SW480 (cell line): ENCODE measurements at places on chromosomes 7 and 10.
A peak's percentile ranks its signal among the peaks of the same experiment; 100 is the strongest.

GRCh38 chr10:89069589-89069988, 79.0 kb downstream of the FAS start:
- DNase-seq, result no peak

DNA sequence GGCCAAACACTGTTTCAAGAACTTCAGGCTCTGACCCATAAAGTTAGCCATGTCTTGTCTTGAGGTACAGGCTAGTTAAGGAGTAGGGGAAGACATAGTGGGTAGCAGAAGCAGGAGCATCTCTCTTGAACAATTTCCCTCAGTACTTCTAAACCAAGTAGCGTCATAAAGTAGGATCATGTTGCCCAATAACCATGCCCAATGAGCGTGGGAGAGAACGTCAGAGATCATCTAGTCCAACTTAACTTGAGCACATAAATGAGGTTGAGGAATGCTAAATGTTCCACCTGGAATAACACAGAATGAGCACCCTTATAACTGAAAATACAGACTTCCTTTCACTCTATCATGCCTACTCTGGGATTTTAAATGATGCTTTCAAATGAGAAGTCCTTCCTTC, 134.9 kb downstream of the AOAH start:
- DNase-seq, result no peak

DNA sequence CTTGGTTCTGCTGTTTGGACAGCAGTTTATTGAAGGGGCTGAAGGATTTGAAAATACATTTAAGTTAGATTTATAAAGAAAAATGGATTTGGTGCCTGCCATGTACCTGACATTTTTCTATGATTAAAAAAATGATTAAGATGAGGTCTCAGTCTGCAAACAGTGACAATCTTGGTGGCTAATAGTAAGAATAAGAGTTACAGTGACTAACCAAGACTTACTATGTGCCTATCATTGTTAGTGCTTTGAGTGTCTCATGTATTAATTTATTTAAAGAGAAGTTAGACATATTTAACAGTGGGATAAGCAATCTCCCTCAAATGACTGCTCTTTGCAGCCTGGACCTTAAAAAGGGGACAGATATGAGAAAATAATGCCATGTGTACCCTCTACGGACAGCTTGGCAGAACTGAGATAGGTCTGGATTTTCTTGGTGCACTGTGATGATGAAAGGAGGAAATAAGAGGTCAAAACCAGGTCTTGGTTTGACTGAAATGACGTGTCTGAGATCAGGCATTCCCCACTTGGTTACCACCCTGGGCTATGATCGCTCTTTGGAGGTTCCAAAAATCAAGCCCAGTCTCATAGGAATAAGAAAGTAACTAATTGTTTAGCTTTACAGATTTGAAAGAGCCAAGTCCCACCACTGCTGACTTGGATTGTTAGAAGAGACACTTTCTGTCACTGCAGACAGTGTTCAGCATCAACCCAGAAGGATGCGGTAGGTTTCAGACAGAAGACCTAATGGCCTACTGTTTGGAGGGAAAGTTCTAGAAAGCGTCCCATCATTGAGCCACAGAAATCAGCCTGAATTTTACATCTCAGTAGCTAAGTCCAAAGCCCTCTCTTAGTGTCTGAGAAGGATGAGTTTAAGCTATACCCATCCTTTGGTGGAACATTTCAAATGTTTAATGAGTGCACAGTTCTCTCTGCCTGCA, 2.1 kb downstream of the CASP7 start:
- DNase-seq, result no peak

- DNase-seq, result no peak
Measured at GRCh38 chr7:97555857-97556421, 175.9 kb upstream of the TAC1 start.

DNA sequence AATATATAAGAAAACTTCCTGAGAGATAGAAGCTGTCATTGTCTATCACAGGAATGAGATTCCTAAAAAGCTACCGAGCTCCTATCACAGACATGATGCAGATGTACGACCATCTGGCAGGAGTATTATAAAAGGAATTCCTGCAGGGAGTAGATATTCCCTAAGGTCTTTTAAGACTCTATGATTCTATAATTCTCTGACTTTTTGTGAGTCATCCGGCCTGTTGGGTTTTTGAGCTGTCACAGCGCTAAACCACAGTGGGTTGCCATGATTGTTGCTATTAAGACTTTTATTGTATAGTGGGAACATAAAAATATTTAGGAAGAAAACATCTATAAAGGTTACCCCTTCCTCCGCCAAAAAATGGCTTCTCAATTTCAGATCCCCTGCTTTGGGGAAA, 223.4 kb downstream of the BMPER start:
- DNase-seq, result no peak

- no peak for DNase-seq
Measured at GRCh38 chr7:105413887-105414437, 25.2 kb upstream of the SRPK2 start.

DNA sequence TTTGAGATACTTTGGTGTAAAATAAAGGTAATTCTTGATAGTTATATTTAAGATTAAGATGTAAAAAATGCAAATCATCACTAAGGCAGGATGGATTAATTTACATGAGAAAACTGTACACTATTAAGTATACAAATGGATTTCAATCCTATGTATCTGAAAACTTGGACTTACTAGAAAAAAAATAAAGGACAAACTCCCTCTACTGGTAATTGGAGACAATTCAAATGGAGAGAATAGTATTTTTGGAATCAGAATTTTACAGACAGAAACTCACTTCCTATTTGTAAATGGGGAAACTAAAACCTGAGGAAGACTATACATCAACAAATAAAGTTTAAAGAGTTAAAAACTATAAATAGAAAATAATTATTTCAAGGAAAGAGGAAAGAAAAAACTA, 62.6 kb downstream of the CUL2 start:
- peak; percentile 10 for DNase-seq

DNA sequence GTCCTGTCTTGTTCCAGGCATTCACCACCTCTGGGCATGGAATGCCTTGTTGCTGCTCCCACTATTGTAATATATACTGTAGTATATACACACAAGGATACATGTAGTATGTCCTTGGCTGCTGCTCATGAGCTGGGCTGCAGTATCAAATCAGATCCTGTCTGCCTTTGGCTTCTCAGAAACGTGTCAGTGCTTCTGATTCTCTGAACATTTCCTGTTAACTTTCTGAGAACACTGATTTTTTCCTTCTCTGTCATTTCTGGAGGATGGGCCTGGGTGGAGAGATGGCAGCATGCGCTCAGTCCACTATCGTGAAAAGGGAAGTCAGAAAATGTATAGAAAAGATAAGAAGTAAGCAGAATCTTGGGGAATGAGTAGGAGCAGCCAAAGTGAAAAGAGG, 12.2 kb downstream of the SFTPA2 start:
- no peak for DNase-seq

- no peak for DNase-seq
Measured at GRCh38 chr7:132476541-132476940, 99.7 kb downstream of the PLXNA4 start.

- no peak for DNase-seq
Measured at GRCh38 chr7:157805713-157806112, 468.9 kb downstream of the DNAJB6 start.

GRCh38 chr7:123649964-123650363, 5.7 kb upstream of the LMOD2 start:
- DNase-seq, result peak; percentile 23

- no peak for DNase-seq
Measured at GRCh38 chr7:39686261-39686924, 63.0 kb downstream of the RALA start.

GRCh38 chr10:109969760-109970346, 37.9 kb upstream of the ADD3 start:
- DNase-seq, result no peak

DNA sequence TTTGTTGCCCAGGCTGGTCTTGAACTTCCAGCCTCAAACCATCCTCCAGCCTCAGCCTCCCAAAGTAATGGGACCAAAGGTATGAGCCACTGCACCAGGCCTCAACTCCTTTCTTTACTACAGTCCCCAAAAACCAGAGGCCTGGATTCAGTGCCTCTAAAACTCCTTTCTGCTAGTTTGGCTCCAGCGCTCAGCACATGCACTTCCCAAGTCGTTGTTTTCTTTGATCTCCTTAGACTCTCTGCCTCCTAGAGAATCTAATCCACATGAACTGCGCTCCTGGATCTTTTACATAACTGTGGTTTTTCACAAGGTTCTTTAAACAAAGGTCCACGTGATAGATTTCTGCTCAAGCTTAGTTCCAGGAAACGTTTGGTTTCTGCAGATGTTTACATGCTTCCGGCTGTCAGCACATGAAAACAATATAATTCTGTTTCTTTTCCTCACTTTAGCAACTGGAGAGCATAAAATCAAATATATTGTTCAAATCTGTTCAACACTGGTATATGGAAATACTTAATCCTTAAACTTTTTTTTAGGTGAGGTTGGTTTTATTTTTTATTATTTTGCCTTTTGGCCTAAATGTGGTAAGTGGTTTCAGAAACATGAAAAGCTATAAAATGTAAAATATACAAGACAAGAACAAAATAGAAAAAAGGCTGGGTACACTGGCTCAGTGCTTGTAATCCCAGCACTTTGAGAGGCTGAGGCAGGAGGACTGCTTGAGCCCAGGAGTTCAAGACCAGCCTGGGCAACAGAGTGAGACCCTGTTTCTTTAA, 270.5 kb upstream of the MKLN1 start:
- no peak for DNase-seq

DNA sequence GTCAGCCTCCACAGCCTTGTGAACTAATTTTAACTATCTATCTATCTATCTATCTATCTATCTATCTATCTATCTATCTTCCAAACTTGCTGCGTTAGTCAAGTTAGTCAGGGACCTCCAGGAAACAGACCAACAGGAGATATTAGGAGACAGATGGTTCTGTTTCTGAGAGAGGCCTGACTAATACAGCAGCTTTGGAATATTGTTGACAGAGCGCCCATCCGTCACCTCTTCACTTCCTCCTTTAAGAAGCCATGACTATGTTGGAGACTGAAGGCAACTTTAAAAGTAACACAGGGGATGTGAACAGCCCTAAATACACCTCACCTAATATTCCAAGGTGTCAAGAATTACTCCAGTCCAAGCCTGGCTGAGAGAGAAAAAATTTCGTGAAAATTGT, 280.9 kb upstream of the IGFBP3 start:
- no peak for DNase-seq

DNA sequence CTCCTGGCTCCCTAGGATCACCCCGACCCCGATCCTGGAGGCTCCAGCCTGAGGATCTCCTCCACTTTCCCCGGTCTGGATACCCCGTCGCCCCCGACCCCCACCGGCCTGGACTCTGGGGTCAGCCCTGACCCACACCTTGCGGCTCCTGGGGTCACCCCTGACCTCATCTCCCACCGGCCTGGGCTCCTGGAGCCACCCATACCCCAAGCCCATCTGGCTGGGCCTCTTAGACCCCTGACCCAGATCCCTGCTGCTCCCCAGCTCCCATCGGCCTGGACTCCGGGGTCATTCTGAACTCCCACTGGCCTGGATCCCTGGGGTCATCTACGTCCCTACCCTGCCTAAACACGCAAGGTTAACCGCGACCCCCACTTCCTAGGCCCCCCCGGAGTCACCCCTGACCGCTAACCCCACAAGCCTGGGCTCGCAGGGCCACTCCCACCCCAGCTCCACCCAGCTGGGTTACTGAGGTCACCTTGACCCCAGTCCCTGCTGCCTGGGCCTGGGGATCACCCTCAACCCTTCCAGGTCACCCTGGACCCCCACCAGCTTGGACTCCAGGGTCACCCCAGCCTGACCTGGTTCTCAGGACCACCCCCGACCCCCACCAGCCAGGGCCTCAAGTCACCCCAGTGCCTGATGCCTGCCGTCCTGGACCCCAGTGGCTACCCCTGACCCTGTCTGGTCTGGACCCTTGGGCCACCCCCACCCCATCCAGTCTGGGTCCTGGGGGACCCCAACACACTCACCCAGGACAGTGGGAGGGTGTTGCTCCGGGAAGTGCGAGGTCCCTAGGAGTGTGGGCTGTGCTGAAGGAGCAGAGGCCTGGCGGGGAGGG, 1.2 kb downstream of the FOXK1 start:
- no peak for DNase-seq

DNA sequence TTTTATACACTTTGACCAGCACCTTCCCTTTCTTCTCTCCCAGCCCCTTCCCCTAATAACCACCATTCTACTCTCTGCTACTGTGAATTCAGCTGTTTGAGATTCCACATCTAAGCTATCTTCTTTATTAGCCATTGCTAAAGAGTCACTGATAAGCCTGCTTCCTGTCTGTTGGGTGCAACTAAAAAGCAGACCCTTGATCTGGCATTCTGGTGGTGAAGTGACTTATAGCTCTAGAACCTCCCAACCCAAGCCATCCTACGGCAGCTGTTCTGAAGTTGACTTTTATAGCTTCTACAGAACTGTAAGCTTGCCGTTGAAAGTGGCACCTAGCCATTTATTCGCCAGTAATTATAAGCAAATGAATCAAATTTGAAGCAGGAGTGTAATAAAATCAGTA, 105.6 kb downstream of the AHR start:
- no peak for DNase-seq

DNA sequence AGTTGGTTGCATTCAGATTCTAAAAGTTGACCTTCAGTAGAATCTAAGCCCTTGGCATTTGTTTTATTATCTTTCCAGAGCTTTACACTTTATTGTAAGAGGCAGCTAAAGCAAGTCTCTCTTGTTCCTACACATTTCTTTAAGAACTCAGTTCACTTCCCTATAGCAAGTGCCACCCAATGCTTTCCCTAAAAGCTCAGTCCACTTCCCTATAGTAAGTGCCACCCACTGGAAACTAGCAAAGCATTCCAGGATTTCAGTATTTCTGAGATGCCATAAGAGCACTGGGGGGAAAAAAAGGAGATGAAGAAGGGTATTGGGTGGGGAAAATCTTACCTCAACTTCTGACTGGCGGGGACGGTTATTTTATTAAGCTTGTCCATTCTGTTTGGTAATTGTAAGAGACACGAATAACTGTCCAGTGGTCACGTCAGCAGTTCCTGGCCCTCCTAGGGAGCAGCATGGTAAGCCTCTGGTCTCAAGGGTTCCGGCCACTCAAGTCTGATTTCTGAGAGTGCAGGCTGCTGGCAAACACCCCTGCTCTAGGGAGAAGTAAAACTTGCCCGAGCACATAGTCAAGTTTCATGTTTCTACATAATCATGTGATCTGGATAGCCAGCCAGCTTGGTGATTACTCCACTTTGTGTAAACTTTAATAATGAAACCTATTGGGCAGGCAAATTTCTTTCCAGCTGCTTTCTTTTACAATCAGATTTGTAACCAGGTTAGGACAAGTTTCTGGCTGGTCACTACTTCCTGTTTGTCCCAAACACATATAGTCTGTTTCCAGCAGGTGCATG, at the start of gene BLNK:
Gene BLNK (minus strand): TSS at position 554 of the 800 bp plus-strand sequence. CDS start 171 bp downstream, at position 383.
- DNase-seq, result no peak

DNA sequence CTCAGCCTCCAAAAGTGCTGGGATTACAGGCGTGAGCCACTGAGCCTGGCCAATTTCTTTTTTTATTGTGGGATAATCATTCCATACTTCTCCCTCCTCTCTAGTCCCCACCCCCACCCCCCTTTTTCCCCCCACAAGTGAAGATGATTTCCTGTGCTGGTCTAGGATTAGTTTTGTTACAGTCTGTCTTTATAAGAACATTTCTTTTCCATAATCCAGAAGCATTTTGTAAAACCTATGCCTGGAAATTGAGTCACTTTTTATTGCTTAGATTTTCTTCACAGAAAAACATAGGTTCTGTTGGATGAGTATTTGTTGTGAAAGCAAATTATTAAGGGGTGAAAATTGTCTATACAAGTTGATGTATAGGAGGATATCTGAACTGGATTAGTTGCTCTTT, 98.9 kb downstream of the KAT6B start:
- DNase-seq, result no peak
